SJCRH30 (cell line): ENCODE measurements at places on chromosomes 11 and 22. TPM values are rescaled to one million over a fixed set of nuclear protein-coding genes. Genes with fewer than 3 reads are reported as not detected.

DNA sequence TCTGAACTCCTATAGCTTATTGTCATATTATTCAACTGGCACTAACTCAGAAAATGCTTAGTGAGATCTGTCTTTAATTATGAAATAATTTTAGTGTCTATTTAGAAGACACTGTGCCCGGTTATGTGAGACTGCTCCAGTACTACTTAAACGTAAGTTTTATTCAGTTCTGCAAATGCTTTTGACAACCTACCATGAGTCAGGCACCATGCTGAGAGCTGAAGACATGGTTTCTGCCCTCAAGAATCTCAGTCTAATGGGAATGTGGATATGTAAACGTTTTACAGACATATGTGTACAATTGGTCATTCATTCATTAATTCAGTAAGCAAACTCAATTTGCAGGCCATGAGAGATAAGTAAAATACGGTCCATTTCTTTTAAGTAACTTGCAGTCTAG lies 40.0 kb downstream of the DCUN1D5 start:
- no peak for DNase-seq

GRCh38 chr11:13008061-13008435 lies 1.1 kb upstream of the RASSF10 start:
- DNase-seq, result no peak

DNA sequence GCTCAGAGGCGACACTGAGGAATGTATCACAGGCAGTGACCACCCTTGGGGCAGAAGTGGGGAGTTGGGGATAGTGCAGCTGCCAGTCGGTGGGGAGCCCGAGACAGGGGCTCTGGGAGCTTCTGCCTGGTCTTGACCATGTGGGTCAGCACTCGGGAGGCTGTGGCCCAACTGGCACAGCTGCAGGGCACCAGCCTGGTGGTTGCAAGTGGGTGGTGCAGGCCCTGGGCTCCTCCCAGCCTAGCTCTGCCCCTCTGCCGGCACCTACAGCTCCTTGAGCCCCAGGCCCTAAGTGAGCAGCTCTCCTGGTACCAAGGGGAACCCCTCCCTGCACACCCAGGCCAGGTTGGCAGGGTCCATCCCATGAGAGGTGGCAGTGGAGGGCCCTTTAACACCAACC lies 12.6 kb upstream of the RASL10A start:
- no peak for DNase-seq

GRCh38 chr11:87405843-87406242 lies 368.1 kb downstream of the TMEM135 start:
- DNase-seq, result no peak

- no peak for DNase-seq
Measured at GRCh38 chr11:83611031-83611430, 324.9 kb upstream of the CCDC90B start.

- DNase-seq, result peak; percentile 57
Measured at GRCh38 chr11:64743591-64744543, at the start of gene RASGRP2. RASGRP2 (minus strand) TSS chr11:64744142; CDS start chr11:64742866, 1,276 bp downstream.

DNA sequence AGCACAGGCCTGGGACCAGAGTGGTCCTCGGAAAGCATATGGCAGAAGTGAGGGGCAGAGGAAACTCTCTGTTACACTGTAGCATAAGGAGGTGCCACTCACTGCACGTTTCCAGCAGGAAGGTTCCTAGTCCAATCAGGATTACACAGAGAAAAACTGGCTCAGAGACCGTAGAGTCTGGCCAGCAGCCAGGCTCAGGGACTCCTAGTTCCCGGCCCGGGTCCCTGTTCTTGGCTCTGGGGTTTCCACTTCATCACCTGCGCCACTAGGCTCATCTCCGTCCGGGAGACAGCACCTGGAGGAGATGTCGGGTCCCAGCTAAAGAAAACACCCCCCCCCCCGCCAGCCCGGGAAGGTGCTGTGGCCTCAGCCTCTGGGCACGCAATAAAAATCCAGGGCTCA lies 1.1 kb downstream of the TTLL12 start:
- DNase-seq, result peak; percentile 62

- DNase-seq, result no peak
Measured at GRCh38 chr11:12024254-12024926, 16.0 kb upstream of the DKK3 start.

GRCh38 chr22:30287648-30288418 lies 1.5 kb downstream of the CASTOR1 start:
- DNase-seq, result peak; percentile 81

- no peak for DNase-seq
Measured at GRCh38 chr11:97622795-97623194, 1233.0 kb downstream of the JRKL start.

DNA sequence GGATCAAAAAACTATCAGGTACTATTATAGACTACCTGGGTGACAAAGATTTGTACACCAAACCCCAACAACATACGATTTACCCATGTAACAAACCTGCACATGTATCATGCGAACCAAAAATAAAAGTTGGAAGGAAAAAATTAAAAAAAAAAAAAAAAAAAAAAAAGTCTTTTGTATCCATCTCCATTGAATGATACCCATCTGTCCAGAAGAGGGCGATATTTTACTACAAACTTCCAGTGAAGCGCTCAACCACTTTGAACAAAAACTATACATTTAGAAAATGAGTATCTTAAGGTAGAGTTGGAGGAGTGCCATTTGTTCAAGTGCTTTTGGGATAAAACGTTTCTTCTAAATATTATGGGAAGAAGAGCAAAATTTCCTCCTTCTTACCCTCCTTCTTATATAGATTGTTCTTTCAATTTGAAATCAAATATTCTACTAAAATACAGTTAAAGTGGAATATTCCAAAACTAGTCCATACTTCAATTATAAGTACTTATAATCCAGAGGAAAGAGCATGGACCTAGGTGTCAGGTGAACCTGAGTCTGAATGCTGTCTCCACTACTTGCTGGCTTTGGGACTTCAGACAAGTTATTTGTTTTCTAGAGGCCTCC lies 23.3 kb downstream of the ARL14EP start:
- peak; percentile 86 for DNase-seq

- DNase-seq, result no peak
Measured at GRCh38 chr22:35328472-35328885, 28.8 kb downstream of the TOM1 start.

GRCh38 chr11:67630943-67631331 lies 1.2 kb upstream of the NUDT8 start:
- DNase-seq, result no peak

- DNase-seq, result no peak
Measured at GRCh38 chr11:117517097-117517496, 189.4 kb downstream of the CEP164 start.

DNA sequence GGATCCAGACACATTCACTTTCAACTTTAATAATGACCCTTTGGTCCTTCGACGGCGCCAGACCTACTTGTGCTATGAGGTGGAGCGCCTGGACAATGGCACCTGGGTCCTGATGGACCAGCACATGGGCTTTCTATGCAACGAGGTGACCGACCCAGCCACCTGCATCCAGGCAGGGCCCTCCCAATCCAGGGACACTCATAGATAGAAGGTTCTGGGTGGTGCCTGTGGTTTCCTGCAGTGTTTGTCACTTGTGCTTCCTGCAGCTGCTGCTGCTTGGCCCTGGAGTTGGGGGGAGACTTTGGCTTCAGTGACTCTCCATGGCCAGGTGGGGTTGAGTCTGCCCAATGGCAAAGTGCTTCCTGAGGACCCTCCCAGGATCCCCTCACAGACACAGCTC lies 7.3 kb downstream of the APOBEC3B start:
- no peak for DNase-seq

DNA sequence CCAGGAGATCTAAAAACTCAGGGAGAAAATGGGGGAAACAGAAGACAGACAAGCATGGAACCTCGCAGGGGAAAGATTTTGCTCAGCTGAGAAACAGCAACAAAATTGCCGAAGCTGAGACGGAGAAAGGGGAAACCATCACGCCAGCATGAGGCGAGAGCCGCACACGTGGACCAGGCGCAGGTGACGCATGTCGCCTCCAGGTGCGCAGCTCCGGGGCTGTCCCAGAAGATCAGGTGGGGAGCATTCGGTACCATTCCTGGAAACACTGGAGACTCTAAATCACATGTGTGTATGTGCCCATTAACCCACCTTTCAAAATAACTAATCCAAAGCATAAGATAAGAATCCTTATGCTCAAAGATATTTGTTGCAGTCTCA lies 121.7 kb downstream of the BRD1 start:
- no peak for DNase-seq

- peak; percentile 85 for DNase-seq
Measured at GRCh38 chr11:45180179-45180847, 33.9 kb downstream of the PRDM11 start.

DNA sequence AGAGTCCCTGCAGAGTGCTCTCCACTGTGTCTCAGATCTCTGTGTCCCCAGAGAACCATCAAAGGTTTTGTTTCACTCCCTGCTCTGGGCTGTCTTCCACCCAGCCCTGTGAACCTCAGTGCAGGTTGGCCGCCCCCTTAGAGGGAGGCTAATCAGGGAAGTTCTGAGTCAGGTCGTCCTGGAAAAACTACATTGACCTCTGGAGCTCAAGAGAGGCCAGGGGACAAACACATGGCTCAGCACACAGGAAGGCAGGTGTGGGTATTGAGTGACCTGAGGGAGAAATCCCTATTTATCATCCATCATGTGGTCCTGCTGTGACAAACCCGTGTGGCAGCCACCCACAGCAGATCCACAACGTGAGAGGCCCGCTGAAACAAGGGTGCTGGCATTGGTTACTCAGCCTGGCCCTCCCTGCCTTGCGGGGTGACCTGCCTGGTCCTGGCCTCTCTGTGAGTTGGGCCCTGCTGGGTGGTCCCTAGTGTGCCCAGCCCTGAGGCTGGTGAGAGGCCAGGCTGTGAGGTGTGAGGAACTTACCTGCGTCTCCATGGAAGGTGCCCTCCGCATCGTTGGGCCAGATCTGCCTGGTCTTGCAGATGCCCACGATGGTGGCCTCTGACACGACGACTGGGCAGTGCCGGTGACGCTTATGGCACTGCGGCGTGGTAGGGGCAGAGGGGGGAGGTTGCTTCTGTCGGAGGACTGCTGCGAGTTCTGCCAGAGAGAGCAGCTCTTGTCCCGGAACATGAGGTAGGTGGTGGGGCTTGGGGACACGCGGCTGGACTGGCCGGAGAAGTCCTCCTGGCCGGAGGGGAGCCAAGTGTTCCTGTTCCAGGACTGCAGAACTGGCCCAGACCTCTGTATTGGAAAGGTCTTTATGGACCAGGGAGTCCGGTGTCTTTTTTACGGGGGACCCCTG lies 669 bp upstream of the BCR start:
- peak; percentile 47 for DNase-seq

DNA sequence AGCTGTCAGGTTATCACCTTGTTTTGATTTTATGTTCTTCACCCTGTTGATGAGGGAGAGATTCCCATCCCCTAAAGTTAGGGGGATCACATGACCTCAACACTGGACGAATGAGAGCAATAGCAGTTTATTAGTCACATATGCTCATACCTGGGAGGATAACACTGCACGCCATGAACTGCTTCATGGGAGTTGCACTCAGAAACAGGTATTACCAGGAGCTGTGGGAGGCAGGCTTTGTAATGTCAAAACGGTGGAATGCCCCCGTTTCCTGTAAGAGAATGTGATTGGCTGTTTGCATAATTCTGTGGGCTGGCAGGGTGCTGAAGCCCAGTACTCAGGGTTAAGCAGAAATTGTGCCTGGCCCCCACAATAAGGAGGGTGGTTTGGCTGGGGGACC lies 3.2 kb upstream of the THY1 start:
- no peak for DNase-seq

DNA sequence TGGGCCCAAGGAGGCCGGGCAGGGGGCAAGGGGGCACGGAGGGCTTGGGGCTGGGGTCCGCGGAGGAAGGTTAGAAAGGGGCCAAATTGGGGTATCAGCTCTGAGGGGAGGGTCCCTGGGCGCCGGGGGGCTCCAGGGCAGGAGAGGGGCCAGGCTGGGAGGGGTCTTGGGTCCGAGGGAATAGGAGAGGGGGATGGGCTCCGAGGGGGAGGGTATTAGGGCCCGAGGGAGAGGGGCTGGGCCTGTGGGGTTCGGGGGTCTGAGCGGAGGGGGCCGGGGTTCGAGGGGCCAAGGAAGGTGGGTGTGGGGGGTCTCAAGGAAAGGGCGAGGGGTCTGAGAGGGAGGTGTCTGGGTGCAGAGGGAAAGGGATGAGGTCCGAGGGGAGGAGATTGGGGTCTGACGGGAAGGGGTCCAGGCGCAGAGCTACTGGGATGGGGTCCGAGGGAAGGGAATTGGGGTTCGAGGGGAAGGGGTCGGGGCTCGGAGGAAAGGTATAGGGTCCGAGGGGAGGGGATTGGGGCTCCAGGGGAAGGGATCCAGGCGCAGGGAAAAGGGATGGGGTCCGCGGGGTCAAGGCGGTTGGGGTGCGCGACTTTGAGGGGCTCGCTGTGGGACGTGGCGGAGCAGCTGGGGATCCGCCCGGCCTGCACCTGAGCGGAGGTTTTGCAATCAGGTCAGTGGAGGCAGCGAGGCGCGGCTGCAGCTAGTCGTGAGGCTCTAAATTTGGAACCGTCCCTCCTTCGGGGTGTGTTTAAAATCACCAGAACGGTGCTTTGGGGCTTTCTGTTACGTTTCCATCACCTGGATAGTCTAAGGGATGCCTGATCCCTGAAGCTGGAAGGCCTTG lies 728 bp downstream of the CTTN start:
- DNase-seq, result no peak

- DNase-seq, result no peak
Measured at GRCh38 chr11:22065472-22065871, 127.4 kb upstream of the ANO5 start.

DNA sequence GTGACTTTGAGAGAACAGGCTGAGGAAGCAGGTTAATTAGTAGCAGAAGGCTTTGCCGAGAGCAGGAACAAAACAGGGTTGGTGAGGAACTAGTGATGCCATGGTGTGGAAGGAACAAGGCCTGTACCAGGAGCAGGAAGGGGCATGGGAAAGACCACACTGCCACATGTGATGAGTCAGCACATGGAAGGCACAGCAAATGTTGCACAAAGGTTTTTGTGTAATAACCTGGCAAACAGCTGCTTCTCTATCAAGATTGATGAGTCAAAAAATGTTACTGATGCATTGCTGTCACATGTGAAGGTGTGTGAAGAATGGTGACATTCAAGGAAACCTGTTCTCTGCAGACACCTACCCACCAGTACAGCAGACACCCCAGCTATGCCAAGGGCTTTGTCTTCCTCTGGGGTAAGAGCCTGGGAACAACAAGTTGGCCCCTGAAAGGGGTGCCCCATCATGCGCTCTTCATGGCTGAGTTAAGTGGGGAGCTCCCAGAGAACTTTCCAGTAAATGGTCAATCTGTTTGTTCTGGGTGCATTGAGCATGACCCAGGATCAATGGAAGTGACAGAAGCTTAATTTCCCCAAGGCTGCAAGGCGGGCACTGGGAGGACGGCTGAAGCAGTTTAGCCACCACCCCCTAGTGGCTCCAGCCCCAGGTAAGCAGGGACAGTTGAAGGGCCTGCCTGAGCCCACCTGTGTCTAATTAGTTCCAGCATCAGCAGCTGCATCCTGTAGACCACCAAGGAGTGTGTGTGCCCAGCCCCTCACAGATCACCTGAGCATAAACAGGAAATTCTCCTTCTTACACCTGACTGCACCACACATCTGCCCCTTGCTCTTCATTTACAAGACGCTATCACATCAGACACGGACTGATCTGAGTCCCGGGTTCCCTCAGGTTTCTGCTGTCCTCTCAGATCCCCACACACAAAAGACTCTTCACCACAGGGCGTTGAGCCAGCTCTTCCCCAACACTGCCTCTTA lies 47.6 kb downstream of the GGTLC2 start:
- DNase-seq, result no peak

The OSM gene
- total RNA-seq, result not detected in 2 replicates

The POU2AF3 gene
- not detected in 2 replicates for total RNA-seq

The MUC5B gene
- total RNA-seq, result not detected in 2 replicates

The PKP3 gene
- 0.18 TPM in 1 of 2 replicates, not detected in the other for total RNA-seq

The STX5 gene
- 22.7 and 27.5 TPM in 2 replicates for total RNA-seq

The WT1 gene
- total RNA-seq, result not detected in 2 replicates

The DHCR7 gene
- 40.1 and 42.8 TPM in 2 replicates for total RNA-seq

The SAA2 gene
- not detected in 2 replicates for total RNA-seq

The CCDC89 gene
- 4.4 and 5.0 TPM in 2 replicates for total RNA-seq

The HEPHL1 gene
- total RNA-seq, result not detected in 2 replicates

The TMPRSS4 gene
- total RNA-seq, result not detected in 2 replicates
